Mucosa of gallbladder (tissue), 1 donor: ENCODE measurements at places on chromosomes 12 and 14. TPM values are rescaled to one million over a fixed set of nuclear protein-coding genes. Genes with fewer than 3 reads are reported as not detected.
A peak's percentile ranks its signal among the peaks of the same experiment; 100 is the strongest.

GRCh38 chr12:52059582-52060497, 8.6 kb downstream of the NR4A1 start:
- no peak for DNase-seq

Gene ZC3H10
- total RNA-seq: 5.4 TPM

GRCh38 chr12:57522887-57523705, 472 bp downstream of the MBD6 start:
- DNase-seq: peak; percentile 57

DNA sequence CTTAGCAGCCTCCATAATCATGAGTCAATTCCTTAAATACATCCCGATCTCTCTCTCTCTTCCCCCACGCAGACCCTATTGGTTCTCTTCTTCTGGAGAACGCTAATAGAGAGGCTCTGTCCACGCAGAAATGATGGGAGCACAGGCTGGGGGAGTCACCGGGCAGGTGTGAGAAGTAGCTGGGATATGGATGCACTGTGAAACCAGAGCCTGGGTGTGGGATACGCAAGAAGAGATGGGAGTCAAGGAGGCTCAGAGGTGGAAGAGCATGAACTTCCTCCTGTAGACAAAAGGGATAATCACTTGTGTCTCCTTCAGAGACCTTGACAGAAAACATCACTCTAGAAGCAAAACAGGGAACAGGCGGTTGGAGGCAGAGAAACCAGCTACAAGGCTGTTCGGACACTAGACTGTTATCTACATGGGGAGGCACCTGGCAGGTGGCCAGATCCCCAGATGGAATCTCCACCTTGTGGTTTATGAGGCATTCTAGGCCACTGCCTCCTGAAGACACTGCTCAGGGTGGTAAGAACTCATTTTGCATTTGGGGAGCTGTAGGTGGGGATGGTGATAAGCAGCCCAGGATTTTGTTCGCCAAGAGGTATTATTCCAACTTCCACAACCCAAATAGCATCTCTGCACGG, 7.2 kb upstream of the SELPLG start:
- no peak for DNase-seq

DNA sequence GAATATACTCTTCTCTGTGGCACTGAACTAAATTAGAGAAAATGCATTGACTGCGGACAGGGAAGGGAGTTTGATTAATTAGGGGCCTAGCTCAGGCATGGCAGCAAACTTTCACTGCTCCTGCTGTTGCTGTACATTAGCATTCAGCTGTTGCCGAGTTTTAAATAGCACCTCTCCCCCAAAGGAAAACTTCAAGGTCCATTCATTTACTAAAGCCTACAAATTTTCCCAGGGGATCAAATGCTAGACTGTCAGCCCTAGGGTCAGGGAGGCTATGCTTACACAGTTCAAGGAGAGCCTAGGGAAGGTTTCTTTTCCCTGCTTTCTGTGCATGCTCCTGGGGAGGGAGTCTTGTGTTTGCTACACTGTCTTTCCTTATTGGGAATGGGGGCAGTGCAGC, 60.0 kb upstream of the GZMB start:
- no peak for DNase-seq

GRCh38 chr12:119802472-119802871, 74.6 kb downstream of the CIT start:
- peak; percentile 19 for DNase-seq

GRCh38 chr12:1691123-1692007, 495 bp downstream of the ADIPOR2 start:
- DNase-seq: peak; percentile 13

Gene SLC25A47
- 0.20 TPM for total RNA-seq

GRCh38 chr14:57378661-57379060, 11.7 kb upstream of the NAA30 start:
- no peak for DNase-seq

DNA sequence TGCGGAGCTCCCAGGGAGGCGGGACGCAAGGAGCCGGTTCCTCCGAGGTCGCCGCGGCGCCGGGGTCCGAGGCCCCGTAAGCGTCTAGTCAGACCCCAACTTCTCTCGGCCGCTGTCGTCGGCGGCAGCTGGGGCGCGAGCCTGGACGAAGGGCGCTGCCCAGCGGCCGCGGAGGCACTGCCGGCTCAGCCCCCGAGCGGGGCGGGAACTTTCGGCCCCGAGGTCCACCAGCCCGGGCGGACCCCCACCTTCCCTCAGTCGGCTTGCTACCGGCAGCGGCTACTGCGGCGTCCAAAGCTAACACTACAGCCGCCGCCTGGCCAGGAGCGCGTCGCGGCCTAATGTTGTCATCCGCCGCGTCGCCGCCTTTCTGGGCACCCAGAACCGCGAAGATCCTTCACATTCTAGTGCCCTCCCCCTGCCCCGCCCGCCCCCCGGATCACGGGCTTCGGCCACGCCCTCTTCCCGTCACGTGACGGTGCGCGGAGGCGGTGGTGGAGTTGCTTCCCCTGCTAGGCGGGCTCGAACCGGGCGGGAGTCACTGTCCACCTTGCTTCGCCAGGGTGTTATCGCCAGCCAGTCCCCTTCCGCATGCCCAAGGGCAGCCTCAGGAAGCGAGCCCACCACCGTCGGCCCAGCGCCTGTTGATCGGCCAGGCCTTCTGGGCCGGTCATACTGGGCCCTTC, at the start of gene OSBPL8:
TSS of gene OSBPL8 (minus strand) at position 372 of the 686 bp plus-strand sequence. CDS start 72,220 bp downstream, outside the sequence.
- DNase-seq: peak; percentile 96

DNA sequence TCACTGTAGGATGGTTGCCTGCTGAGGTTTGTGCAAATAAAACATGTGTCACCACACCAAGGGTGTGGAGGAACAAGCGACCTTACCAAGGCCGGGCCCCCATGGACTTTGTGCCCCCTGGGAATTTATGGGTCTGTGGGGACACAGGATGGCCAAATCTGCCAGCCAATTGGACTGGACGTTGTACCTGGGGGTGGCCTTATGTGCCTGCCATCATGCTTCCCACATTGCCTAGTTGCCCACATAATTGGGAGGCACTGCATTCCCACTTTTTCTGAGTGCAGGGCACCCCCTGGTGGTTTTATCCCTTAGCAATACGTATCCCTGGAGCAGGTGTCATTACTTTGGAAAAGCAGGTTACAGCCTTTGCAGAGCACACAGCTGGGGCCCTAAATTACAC, 92.6 kb upstream of the TMPO start:
- peak; percentile 49 for DNase-seq

Gene SYCP3
- 0.32 TPM for total RNA-seq

Gene PPM1H
- total RNA-seq: 73.4 TPM

DNA sequence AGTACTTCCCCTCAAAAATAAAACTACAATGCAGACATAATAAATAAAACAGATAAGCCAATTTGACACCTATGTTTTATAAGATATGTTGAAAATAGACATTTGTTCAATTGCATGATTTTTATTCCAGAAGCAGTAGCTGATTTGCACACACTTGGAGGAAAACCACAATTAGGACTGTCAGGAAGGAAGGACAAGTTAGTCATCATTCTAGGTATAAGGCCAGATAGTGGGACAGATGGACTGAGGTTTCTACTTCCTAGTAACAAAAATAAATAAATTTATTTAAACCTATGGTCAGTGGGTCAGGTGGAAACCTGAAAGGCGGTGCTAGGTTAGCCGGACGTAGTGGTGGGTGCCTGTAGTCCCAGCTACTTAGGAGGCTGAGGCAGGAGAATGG, 141.8 kb upstream of the RASSF8 start:
- DNase-seq: no peak

DNA sequence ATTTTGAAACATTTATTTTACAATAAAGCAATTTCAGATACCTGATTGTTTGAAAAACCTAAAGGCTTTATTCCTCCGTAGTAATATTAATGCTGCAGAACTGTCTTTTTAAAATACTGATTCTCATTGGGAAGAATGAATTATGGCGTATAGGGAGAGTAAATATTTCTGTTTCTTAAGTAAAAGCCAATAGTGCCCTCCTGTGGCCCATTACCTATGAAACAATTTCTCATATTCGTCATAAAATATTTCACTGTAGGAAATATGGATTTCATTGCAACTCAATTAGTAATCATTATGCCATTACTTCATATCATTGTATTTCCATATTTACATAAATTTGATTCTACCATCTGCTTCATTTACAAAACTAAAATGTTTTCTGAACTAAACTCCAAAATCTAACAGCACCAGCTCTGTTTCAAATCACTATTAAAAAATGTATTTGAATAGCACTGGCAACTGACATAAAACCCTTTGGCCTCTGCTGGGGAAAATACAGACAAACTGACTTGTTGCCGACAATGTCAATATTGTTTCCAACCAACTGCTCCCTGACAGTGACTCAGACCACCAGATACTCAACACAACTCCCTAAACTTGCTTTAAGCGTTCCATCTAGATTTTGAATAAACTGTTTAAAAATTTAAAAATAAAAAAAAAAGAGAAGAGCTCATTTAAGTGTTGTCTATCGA, 290.3 kb downstream of the NAV3 start:
- DNase-seq: no peak

GRCh38 chr12:105355752-105356151, 25.3 kb downstream of the C12orf75 start:
- no peak for DNase-seq

GRCh38 chr12:5180496-5180895, 136.8 kb downstream of the KCNA5 start:
- no peak for DNase-seq

- peak; percentile 39 for DNase-seq
Observed at GRCh38 chr12:45216230-45216982, 511 bp downstream of the ANO6 start.

Gene TEX22
- 2.6 TPM for total RNA-seq
